ENCODE measurements at places on chromosomes 5 and 9.

DNA sequence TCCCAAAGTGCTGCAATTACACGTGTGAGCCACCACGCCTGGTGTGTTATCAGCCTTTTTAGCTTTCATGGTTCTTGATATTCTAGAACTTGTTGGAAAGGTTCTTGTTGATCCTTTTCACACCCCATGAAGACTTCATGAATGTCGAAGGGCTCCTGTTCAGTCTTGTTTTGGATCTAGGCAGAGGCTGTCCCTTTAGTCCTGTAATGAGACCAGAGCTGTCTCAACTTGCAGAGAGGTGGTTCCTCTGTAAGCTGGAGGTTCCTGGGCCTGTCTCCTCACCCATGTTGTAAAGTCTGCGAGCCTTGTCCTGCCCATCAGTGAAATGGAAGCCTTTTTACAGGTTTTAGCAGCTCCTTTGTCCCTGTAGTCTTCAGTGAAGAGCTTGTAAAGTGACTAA is 38.2 kb downstream of the PRRC2B start:
- no peak for DNase-seq

GRCh38 chr5:1833264-1834021 is 32.2 kb downstream of the NDUFS6 start:
- no peak for DNase-seq

DNA sequence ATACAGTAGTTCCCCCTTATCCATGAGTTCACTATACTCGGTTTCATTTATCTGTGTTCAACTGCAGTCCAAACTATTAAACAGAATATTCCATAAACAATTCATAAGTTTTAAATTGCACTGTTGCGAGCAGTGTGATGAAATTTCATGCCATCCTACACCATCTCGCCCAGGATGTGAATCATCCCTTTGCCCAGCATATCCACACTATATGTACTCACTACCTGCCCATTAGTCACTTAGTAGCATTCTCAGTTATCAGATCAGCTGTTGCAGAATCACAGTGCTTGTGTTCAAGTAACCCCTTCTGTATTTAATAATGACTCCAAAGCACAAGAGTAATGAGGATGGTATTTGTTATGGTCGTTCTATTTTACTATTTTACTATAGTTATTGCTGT is 51.5 kb downstream of the SHOC1 start:
- no peak for DNase-seq

- DNase-seq: no peak
Measured at GRCh38 chr5:174172152-174172551, 126.6 kb downstream of the NSG2 start.

DNA sequence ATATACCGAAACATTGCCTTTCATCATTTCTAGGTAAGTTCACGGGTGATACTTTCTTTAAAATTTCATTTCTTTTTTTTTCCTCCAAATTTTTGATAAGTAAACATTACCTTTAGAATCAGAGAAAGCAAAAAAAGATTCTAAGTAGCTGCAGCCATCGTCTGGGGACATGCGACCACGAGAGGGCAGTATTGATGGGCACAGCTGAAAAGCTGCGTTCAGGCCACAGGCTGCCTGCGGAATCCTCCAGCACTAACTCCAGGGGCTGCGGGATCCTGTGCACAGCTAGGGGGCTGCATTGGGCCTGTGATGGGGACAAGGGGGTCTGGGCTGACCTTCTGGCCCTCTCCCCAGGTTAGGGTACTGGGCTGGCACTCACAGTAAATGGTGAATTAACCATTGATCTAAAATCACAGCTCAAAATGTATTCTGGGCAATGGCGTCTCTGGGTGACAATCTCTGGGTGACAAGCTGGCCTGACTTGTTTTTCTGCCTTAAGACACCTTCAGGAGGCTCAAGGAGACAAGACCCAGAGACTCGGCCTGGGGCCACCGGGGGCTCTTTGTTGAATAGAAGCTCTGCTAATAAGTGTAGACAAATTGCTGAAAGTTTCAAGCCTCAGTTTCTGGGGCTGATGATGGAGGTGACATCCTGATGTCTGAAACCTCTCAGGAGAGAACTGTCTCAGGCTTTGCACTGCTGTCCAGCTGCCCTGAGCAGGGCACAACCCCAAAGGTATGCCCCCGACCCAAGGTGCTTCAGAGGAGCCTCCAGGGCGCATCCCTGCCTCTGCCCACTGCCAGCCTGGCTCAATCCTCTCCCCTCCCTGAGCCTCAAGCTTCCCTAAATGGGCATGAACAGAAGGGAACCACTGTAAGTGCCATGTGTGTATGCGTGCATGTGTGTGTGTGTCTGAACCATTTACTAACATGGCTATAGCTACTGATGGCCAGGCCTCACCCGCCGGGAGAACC is 44.3 kb upstream of the SARDH start:
- peak; percentile 68 for DNase-seq

- DNase-seq: no peak
Measured at GRCh38 chr9:105330201-105330600, 85.8 kb downstream of the SLC44A1 start.

GRCh38 chr5:102818934-102819333 is 63.8 kb downstream of the PAM start:
- DNase-seq: no peak

GRCh38 chr5:153276151-153276550 is 214.3 kb upstream of the GRIA1 start:
- peak; percentile 3 for DNase-seq

- DNase-seq: no peak
Measured at GRCh38 chr5:120314191-120314590, 149.9 kb upstream of the PRR16 start.

DNA sequence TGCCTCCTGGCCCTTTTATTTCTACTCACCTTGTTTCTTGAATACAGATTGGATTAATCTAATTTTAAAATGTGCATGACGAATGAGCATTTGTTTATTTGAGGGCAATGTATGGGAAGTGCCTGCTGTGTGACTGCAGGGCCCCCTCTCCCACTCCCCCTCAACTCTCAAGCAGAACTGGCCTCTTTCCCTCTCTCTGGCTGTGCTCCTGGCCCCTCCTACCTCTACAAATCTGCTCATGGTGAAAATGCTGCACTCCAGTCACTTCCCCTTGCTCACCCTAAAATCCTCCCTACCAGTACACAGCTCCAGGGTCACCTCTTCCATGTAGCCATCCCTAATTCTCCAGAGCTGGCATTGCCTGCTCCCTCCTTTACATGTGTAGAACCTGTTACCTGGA is 17.2 kb upstream of the NDST1 start:
- no peak for DNase-seq

- DNase-seq: no peak
Measured at GRCh38 chr5:17401470-17402288, 96.4 kb upstream of the TAF11L2 start.

DNA sequence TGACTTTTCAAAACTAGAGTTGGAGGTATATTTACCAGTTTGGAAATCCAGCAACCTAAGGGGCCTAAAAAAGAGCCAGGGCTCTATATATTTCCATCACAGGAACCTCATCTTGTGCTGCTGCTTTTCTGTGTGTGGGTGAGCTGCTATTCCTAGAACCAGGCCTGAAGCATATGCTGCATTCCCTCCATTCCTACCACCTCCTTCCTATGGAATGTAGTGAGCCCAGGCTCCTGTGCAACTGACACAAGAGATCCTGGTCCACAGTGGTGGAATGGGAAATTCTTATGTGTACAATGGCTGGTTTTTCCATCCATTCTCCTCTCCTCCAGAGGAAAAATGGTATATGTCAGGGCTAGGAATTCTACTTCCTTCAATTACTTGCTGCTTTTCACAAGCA is 39.1 kb downstream of the SPEF2 start:
- no peak for DNase-seq

DNA sequence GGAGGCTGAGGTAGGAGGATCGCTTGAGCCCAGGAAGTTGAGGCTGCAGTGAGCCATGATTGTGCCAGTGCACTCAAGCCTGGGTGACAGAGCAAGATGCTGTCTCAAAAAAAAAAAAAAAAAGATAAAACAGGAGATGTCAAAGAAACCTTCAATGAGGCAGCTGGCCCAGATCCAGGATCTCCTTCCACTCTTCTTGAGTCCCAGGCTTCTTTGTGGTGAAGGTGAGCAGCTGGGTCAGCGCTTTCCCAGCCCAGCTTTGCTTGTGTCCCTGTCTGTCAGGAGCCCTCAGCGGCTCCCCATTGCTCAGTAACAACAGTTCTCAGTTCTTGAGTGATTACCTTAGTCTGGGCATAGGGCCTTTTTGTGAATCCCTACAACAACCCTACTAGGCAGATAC is 69.4 kb upstream of the PSD2 start:
- no peak for DNase-seq

DNA sequence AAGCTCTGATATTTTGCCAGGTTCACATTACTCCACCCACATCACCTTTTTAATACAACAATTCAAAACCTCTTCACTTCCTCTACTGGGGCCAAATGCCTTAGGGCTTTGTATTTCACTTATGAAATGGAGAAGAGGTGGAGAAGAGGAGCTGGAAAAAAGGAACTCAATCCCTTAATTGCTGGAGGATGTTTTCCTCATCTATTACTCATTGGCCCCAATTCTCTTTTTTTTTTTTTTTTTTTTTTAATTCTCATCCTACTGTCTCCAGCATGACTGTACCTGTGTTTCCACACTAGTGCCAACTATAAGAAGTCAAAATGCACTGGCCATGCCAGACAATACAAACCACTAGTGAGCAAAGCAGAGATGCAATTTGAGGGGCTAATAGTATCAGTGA is 20.9 kb downstream of the FAM13B start:
- DNase-seq: no peak

DNA sequence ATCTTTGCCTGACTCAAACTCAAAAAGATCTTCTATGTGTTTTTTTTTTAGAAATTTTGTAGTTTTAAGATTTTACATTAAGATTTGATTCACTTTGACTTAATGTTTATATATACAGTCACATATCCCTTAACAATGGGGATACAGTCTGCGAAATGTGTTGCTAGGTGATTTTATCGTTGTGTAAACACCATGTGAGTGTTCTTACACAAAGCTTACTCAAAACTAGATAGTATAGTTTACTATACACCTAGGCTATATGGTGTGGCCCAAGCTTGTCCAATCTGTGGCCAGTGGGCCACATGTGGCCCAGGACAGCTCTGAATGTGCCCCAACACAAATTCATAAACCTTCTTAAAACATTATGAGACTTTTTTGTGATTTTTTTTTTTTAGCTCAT is 131.9 kb downstream of the CWC27 start:
- DNase-seq: no peak

DNA sequence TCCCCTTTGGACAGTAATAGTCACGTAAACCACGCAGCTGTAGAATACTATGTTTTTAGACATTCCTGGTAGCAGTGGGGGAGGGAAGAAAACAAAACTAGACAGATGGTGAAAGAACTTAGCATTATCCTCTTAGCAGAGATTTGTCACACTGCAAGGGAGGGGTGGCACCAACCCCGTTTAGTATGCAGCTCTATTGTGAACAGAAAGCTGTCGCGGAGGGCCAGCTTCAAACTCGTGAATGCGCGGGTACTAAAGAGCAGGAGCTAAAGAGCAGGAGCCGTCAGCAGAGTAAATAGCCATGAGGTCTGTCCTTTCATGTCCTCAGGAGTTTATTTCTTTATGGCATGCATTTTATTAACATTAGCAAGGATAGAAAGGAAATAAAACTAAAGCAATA is 141.9 kb upstream of the SLC12A2 start:
- DNase-seq: no peak

GRCh38 chr5:68407311-68408239 is 192.0 kb downstream of the PIK3R1 start:
- no peak for DNase-seq

DNA sequence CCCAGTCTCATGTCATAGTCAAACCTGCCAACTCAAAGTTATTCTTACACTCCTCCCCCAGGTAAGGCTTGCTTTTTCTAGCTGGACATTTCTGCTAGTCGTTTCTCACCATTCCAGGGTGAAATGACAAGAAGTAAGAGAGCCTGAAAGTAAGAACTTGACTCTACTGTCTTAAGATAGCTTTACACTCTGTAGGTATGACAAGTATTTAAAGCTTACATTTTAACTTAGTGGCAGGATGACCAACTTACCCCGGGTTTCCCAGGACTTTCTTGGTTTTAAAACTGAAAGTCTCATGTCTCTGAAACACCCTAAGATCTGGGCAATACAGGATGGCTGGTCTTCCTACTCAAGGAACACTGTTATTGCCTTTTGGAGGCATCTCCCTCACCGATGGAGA is 67.5 kb upstream of the PIK3R1 start:
- no peak for DNase-seq

GRCh38 chr5:15806613-15807012 is 306.6 kb downstream of the FBXL7 start:
- no peak for DNase-seq

- DNase-seq: no peak
Measured at GRCh38 chr5:10151656-10152055, 98.0 kb downstream of the ATPSCKMT start.

- no peak for DNase-seq
Measured at GRCh38 chr9:75389101-75389500, 300.8 kb downstream of the OSTF1 start.

DNA sequence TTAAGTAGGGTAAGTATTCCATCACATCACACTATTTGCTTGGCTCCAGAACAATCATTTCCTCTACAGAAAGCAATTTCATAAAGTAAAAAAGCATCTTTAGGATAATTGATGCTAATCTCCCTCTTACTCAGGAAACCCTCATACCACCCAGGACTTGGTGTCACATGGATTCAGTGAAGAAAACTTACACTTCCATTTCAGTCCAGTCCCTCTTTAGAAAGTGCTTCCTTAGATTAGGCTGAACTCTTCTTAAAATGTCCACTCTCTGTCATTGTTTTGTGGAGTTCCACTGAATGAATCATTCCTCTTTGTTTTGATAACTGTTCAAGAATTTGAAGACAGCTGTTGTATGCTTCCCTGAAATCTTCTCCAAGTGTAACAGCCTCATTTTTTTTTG is 144.0 kb upstream of the ZNF462 start:
- DNase-seq: no peak

DNA sequence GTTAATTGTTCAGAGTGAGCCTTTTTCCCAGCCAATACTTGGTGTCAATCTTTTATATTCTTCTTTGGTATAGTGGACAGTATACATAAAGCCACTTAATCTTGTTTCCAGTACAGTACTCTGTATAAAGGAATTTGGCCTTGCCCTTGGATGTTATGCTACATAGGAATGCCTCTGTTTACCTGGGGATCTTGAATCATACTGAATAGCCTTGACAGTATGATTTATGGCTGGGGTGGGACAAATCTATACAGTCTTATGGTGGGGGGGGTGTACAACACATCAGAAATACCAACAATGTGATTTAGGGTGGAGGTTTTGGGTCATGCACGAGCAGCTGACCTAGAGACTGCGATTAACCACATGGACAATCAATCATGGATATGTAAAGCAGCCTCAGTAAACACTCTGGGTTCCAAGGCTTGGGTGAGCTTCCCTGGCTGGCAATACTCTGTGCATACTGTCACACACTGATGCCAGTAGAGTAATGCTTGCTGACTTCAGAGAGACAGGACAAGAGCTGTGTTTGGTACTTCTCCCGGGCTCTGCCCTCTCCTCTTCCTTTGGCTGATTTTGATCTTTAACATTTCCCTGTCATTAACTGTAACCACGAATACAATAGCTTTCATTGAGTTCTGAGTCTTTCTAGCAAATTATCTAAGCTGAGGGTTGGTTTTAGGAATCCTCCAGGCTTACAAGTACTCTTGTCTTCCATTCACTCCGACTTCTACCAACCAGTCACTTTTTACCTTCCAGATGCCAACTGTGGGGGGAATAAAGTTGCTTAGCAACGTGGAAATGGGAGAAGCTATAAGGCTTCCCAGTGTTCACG is 84.6 kb downstream of the IARS1 start:
- DNase-seq: no peak
